ENCODE measurements at places on chromosomes 16 and 17.

GRCh38 chr16:82045465-82045864, 10.4 kb downstream of the HSD17B2 start:
- DNase-seq, result no peak

DNA sequence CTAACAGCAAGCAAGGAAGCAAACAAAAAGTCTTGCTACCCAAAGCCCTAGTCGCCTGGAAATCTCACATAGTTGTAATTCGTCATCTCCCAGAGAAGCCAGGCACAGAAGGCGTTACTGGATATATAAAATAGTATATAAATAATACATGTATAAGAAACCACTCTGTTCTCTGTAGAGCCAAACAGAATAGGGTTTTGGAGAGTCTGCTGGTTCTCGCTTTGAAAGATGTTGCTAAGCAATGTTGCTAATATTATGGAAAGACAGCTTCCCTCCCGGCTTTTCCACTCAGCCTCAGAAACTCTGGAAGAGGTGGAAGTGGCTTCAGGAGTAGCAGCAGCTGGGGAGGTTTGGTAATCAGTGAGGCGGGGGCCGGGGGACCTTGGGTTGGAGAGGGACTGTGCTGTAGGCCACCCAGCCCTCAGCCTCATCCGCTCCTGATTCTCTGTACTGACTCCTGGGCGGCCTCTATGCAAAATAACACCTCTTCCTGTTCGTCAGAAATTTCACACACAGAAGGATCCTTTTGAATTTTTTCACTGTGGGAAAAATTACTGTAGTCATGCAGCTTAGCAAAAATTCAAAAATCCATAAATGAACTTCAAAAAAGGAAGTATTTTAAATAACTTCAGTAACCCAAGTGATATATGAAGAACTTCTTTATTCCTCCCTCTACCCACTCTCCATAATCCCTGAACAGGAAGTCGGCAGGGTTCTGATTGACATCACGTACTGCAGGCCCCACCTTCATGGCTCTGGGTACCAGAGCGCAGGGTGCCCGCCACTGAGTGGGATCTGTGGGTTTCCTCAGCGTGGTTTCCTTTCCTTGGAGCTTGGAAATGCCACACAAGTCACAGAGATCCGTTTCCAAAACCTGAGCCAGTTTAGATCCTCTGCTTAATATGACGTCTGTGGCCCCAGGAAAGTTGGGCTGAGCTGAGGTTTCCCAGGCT, 51.4 kb downstream of the RAP1GAP2 start:
- no peak for DNase-seq

GRCh38 chr16:65062736-65063583, 58.9 kb downstream of the CDH11 start:
- DNase-seq, result no peak

- no peak for DNase-seq
Measured at GRCh38 chr16:64365448-64365931, 756.4 kb downstream of the CDH11 start.

- no peak for DNase-seq
Measured at GRCh38 chr17:79073706-79074088, 927 bp upstream of the ENGASE start.

- DNase-seq, result no peak
Measured at GRCh38 chr17:2777242-2777867, 18.9 kb upstream of the RAP1GAP2 start.

DNA sequence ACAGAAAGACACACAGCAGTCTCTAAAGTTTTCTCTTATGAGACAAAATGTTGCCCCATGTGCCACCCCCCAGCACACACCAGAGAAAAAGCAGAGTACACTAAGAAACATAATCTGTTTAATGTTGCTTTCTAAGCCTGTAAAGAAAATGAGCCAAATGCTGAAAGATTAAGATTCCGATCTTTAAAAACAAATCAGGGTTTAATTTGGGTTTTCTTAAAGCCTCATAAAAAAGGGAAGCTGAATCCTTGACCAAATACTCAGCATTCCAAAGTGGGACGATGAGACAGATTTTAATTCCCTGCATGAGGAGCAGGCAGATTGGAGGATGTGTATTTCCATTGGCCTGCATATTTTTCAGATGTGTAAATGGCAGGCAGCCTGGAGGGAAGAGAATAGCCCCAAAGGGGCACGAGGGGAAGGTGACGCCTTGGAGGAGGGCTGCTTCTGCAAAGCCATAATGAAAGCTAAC, 118.4 kb downstream of the COPRS start:
- no peak for DNase-seq

DNA sequence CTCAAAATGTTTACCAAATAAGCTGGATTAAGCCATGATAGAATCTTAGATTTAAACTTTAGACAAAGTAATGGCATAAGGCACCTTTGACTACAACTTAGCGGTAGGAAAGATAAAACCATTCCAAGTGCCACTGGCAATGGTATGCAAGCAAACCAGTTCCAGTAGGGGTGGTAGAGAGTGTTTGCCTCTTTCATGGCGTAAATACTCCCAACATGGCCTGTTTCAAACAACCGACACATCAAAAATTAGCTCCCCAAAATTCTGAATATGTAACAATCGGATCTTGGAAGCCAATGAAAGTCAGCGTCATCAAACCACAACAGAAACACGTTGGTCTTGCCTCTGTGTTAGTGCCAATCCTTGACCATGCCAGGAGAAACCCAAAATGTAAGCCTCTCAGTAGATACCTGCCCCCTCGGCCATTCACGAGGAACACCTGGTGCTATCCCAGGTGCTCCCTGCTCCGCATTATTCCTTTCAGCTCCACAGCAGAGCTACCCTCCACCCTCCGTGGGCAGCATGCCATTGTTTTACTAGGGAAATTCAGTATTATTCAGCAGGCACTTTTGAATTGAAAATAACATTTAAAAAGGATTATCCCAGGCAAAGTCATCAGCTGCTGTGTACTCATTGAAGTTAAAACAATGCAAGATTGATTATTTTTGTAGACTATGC, 307.8 kb upstream of the CDH11 start:
- no peak for DNase-seq

- no peak for DNase-seq
Measured at GRCh38 chr17:21163101-21163500, 36.3 kb downstream of the DHRS7B start.

DNA sequence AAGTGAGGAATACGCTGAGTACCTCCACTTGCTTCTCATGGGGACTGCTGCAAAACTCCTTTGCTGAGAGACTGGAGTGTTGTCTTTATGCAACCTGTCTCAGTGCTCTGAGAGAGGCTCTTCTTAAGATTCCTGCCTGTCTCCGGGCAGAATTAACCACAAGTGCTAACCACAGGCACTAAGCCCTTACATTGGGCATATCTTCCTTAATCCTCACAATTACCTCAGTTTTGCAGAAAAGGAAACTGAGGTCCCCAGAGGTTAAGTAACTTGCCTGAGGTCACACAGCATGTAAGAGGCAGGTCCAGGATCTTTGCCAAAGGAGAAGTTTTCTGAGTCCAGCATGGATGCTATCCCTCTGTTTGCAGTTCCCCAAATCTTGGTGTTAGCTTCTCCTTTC, 86.0 kb downstream of the GP2 start:
- DNase-seq, result no peak

- DNase-seq, result no peak
Measured at GRCh38 chr17:3639981-3640596, 3.5 kb downstream of the CTNS start.

DNA sequence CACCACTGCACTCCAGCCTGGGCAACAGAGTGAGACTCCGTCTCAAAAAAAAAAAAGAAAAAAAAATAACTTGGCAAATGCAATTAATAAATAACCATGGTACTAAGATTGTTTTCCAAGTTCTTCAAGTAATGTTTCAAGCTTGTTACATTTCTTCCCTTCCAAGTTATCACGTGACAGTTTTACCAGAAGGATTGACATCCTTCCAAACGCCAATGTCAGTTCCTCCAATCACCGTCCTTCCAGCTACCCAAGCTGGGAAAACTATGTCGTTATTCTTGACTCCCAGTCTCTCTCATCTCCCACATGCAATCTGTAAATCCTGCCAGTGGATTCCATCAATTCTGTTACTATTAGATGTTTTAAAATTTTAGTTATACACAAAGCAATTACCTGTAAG, 3.9 kb upstream of the PHAF1 start:
- DNase-seq, result no peak

GRCh38 chr17:10149573-10150399, 48.6 kb downstream of the GAS7 start:
- no peak for DNase-seq

DNA sequence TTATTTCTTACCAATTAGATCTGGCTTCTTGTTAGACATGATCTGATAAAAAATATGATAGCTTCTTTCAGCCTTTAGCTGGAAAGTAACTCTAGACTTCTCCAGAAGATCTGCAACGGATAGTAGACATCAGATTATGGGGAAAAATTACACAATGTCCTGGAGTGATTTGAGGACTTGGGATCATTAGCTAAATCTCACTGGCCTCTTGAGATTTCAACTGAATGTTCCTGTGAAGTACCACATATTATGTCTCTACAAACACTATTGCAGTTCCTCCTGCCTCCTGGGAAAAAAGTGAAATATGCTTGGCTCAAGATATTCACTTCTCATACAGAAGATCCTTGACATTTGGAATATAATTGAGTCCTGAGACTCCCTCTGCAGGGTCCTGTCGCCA, 5.5 kb downstream of the MYH1 start:
- DNase-seq, result no peak

GRCh38 chr17:9240659-9241370, 219.5 kb downstream of the NTN1 start:
- no peak for DNase-seq

- no peak for DNase-seq
Measured at GRCh38 chr16:23081675-23082119, 67.6 kb downstream of the USP31 start.

- no peak for DNase-seq
Measured at GRCh38 chr16:49399594-49400364, 26.2 kb downstream of the C16orf78 start.

DNA sequence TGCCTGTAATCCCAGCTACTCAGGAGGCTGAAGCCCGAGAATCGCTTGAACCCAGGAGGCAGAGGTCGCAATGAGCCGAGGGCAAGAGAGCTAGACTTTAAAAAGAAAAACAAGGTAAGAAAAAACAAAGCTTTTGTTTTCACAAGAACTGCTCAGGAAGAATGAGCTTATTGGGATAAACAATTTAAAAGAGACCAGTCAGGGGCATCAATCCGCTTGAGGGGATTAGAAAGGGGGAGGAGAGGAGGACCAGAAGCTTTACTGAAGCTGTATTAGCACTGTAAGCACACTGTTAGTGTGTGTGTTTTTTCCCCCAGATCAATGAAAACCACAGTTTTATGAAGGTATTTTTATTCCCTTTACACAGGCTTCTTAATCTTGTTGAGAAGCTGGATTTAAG, 8.8 kb downstream of the TMEM170A start:
- DNase-seq, result no peak

DNA sequence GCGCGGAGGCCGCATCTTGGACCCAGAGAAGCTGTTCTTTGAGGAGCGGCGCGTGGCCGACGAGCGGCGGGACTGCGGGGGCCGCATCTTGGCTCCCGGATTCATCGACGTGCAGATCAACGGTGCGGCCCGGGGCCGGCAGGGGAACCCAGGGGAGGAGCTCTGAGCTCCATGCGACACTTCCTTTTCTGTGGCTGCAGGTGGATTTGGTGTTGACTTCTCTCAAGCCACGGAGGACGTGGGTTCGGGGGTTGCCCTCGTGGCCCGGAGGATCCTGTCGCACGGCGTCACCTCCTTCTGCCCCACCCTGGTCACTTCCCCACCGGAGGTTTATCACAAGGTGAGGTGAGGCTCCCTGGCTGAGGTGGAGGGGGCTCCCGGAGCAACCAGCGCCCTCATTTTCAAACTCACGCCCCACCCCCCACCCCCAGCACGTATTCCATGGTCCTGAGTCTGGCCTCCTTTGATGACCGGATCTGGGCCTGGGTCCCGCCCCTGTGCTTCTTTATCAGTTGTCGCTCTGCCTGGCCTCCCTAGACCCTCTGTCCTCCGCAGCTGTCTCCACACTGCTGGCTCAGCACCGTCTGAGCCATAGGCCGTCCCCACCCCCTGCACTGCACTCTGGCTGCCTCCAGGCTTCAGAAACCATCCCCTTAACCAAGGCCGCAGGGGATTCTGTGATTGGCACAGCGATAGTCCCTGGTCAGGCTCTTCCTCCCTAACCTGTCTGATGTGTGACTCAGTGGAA, 787 bp downstream of the AMDHD2 start:
- no peak for DNase-seq

- no peak for DNase-seq
Measured at GRCh38 chr17:81323411-81323868, 28.3 kb upstream of the SLC38A10 start.

GRCh38 chr17:49151996-49152395, 19.4 kb downstream of the B4GALNT2 start:
- DNase-seq, result no peak

DNA sequence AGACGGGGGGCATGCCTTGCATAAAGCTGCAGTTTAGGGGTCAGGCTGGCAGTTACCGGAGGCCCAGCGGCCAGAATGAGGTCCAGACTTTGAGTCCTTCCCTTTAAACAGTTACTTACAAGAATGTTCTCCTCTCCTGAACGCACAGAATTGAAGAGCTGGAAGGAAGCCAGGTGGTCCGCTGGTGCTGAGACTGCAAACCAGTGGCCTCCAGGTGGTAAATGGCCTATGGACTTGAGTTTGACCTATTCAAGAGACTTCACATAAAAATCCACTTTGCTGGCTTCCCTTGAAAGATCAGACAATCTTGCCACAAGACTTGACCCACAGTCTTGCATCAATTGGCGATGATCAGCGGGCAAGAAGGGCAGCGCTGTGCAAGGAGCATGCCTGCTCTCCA, 14.7 kb upstream of the SEZ6 start:
- no peak for DNase-seq

GRCh38 chr17:66364990-66365490, 62.6 kb downstream of the PRKCA start:
- DNase-seq, result no peak

DNA sequence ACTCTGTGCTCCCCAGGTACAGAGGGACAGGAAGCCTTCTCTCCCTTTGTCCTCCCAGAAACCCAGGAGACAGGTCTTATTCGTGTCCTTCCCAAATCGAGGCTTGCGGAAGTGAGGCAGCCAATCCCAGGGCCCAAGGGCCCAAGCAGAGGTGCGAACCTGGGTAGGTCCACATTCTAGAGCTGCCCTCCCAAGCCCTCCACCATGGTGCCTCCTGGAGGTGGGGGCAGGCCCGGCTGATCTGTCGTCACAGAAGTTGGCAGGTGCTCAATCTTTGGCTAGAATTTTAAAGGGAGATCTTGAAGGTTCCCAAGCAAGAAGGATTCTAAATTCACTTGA, 21.5 kb downstream of the MRC2 start:
- DNase-seq, result no peak
